CD4-positive, alpha-beta T cell treated with Interleukin-4 for 1 hour (primary cell): ENCODE measurements at places on chromosomes 5 and 9.
A peak's percentile ranks its signal among the peaks of the same experiment; 100 is the strongest.

DNA sequence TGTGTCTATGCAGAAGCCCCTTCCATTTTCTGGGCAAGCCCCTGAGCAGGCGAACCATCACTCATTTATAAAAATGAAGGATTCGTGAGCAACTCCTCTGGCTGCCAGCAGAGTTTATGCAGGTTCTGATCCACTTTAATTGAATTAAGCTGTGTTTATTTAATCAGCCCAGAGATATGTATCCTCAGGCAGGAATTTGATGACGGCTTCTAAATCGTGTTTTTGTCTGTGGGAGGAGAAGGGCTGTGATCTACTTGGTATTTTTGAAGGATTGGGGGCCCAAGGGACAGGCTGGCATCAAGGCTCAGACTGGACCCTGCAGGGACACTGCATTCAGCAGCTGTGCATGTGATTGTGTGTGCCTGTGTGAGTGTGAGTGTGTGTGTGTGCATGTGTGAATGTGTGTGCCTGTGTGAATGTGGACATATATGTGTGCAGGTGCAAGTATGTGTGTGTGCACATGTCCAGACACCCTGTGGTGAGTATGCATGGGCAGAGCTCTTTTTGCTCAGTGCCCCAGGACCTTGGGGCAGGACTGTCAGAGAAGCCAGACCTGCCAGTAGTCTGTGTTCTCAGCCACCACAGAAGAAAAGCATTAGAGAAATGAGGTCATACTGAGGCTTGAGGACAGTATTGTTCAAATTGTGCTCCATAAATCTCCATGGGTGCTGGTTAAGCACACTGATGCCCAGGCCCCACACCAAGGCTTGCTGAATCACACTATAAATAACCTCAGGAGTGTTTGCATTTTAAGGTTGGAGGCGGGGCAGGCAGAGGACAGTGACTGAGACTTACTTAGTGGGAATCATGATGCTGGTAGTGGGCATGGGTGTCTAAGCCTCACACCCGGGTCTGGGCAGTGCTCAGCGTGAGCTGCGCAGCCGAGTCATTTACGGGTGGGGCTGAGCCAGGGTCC lies 164.0 kb downstream of the CARTPT start:
- DNase-seq, result no peak

GRCh38 chr5:149386166-149386565 lies 7.1 kb upstream of the IL17B start:
- no peak for DNase-seq

- no peak for DNase-seq
Observed at GRCh38 chr9:98719055-98719454, 10.3 kb upstream of the GABBR2 start.

- no peak for DNase-seq
Observed at GRCh38 chr9:1960342-1961042, 54.7 kb upstream of the SMARCA2 start.

- no peak for DNase-seq
Observed at GRCh38 chr9:100466171-100466828, 6.6 kb upstream of the TMEFF1 start.

- DNase-seq, result no peak
Observed at GRCh38 chr9:4293293-4293941, 6.5 kb downstream of the GLIS3 start.

DNA sequence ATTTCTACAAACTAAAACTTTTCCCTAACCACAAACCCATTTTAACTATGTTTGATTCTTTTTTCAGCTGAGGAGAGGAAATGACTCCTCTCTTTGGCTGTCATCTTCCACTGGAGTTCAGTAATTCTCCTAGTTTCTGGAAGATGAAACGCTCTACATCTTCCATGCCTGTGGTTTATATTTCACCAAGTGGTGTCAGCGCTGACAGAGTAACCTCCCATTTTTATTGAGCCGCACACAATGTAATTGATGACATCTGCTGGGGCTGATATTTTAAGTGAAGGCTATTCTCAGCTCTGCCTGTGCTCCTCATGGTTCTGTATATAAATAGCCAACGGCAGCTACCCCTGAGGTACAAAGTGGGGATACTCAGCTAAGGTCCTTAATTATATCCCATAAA lies 234.6 kb downstream of the SPOCK1 start:
- no peak for DNase-seq

DNA sequence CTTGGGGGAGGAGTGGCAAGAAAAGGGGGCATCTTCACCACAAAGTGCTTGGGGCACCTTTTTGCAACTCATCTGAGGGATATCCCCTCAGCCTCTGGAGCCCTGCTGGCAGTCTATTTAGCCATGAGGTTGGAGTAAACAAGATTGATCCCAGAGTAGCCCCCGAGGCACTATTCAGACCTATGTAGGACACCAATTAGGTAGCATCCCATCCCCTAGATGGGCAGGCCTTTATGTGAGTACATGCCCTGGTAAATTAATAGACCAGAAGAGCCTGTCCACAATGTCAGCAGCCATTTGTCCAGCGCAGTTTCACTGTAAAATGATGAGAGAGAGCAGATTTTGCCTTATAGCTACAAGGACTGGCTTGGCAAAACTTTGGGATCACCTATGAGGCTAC lies 221.4 kb downstream of the DRD1 start:
- no peak for DNase-seq

DNA sequence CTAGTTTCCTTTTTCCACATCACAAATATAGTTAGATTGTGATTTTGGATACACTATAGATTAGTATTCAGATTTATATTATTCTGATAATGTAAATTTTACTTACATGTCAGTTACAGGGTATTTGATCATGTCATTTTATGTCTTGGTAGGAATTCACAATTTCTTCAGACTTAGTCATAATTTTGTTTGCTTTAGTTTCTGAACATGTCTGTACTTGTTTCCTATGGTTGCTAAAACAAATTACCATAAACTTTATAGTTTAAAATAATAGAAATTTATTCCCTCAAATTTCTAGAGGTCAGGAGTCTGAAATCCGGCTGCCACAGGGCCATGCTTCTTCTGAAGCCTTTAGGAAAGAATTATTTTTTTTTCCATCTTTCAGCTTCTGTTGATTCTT lies 1817.2 kb upstream of the CDH9 start:
- no peak for DNase-seq

DNA sequence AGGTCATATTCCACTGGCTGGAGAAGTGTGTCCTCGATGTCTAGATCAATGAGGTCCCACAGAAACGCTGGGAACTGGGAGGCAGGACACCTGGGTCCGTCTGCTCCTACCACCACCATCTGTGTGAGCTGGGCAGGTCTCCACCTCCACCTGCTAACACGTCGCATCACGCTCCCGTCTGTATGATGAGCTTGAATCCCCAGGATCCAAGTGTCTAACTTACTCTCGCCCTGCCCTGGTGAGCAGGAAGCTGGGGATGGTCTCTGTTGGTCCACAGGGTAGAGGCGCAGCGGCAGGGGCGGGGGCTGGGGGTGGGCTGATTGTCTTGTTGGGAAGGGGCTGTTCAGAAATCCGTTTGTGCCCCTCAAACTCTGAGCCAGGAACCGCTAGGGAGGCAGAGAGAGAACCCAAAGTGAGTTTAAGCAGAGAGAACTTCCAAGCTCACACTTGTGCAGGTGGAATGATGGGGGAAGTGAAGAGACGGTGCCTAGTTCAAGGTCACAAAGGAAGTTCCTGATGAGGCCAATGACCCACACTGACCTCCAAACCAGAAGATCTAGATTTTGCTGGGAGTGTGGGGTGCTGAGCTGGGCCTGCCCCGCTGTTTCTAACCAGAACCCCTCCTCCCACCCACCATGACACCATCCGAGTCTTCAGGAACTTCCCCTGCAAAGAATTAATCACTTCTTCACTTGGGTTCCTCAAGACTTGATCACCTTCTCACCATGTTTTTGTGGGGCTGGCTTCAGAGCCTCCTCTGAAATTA lies 21.1 kb downstream of the ORM2 start:
- DNase-seq, result no peak

GRCh38 chr9:136881691-136882108 lies 4.6 kb upstream of the TRAF2 start:
- DNase-seq, result peak; percentile 42

DNA sequence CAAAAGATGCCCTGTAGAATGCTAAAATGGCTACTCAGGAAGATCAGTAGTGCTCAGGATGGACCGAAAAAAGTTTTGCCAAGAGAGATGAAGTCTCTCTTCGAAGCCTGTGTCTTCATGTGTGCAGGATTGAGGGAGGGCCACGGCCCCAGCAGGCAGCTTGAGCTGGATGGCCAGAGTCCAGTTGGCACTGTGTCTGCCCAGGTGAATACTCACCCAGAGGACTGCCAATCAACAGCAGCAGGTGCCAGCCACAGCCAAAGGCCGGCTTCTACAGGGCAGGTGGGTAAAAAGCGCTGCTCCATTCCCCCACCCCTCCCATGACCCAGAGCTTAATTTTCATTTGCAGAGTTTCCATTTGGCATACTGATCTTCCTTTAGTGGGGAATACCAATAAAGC lies 287.9 kb upstream of the ZNF608 start:
- DNase-seq, result no peak

GRCh38 chr5:97979740-97980139 lies 793.7 kb upstream of the RGMB start:
- no peak for DNase-seq

- no peak for DNase-seq
Observed at GRCh38 chr5:136011414-136012001, 17.3 kb upstream of the TGFBI start.

GRCh38 chr5:100792781-100793180 lies 110.3 kb downstream of the ST8SIA4 start:
- DNase-seq, result no peak

DNA sequence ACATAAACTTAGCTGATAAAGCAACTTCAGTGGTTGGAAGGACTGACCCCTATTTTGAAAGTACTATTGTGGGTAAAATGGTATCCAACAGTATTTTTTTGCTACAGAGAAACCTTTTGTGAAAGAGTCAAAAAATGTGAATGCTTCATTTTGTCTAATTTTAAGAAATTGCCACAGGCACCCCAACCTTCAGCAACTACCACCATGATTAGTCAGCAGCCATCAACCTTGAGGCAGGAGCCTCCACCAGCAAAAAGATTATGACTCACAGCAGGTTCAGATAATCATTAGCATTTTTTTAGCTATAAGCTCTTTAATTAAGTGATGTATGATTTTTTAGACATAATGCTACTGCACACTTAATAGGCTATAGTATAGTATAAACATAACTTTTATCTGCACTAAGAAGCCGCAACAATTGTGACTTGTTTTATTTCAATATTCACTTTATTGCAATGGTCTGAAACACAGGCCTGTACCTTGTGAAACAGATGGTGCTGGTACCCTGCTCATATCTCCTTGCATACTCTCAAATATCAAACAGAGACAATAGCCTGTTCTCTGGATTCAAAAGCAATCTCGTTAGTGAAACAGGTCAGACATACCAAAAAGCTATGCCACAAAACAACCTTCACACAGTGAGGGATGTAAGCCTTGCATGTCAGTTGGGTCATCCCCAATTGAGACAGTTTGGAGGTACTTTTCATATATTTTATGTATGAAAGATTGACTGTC lies 261.2 kb upstream of the FAM174A start:
- no peak for DNase-seq

DNA sequence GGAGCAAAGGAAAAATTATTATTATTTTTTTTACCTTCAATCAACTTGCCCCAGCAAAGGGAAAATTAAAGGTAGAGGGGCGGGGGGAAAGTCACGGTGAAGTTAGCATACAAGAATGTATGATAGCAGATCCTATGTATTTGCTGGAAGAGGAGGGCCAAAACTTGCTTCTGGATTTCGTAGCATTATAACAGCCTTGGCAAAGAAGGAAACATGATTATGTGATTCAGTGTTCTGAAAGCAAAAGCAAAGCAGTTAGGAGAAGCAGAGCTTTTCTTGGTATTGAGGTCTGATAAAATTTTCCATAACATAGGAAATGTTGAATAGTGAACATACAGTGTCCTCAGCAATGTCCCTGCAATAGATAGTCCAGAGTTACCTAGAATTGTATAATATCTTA lies 32.4 kb downstream of the MAST4 start:
- DNase-seq, result no peak

GRCh38 chr5:95918421-95919006 lies 43.1 kb downstream of the ELL2 start:
- no peak for DNase-seq

DNA sequence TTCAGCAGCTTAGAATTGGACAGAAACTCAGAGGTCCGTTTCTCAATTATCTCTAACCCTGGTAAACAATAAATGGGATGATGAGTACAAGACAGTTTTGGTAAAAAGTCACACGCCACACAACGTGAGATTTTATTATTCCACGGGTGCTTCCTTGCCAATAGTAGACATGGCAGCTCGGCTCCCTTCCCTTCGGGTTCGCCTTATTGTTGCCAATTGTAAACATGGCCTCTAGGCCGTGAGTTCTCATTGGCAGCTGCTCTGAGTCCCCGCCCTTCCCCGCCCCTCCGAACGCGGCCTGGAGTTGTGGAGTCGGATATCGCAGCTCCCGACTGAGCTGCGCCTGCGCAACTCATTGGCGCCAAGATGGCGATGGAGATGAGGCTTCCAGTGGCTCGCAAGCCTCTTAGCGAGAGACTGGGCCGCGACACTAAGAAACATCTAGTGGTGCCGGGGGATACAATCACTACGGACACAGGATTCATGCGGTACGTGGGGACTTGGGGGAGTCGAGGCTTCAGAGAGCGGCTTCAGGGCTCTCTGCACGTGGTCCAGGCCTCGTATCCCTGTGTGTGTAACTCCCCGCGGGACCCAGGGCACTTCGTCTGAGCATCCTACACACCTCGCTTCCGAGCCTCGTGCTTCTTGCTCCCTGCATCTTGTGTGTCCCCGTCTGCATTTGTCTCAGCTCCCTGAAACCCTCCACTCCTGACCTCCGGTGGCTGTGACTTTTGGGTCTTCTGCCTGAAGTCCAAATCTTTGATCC lies at the start of gene EXOSC2:
TSS of gene EXOSC2 (plus strand) at position 355 of the 766 bp plus-strand sequence. CDS start at position 367, 12 bp downstream.
- DNase-seq, result peak; percentile 99

DNA sequence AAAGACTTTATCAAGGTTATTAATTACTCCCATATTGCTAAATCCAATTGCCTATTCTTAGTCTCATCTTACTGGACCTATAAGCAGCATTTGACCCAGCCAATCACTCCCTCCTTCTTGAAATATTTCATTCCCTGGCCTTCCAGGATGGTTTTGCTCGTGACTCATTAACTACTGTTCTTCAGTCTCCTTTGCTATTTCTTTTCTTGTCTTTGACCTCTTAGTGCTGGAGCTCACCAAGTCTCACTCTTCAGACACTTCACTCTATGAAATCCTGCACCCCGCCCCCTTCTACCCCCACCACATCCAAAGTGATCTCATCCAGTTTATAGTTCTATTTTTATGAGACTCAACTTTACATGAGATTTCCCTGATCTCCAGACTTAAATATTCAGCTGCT lies 803.1 kb upstream of the WWC1 start:
- no peak for DNase-seq

- no peak for DNase-seq
Observed at GRCh38 chr5:132417889-132418485, 48.5 kb downstream of the SLC22A5 start.

- DNase-seq, result peak; percentile 9
Observed at GRCh38 chr5:122137702-122138101, 8.4 kb downstream of the ZNF474 start.

- no peak for DNase-seq
Observed at GRCh38 chr9:117125531-117125930, 289.3 kb downstream of the ASTN2 start.

- DNase-seq, result no peak
Observed at GRCh38 chr5:633501-633955, 21.4 kb downstream of the CEP72 start.

GRCh38 chr5:149853331-149853648 lies 91.3 kb downstream of the PDE6A start:
- DNase-seq, result no peak
